ENCODE measurements at places on chromosomes 3 and 15.

GRCh38 chr15:73952913-73953750, 26.9 kb downstream of the LOXL1 start:
- no peak for DNase-seq

- DNase-seq, result no peak
Observed at GRCh38 chr3:129039271-129040038, 21.1 kb upstream of the GP9 start.

GRCh38 chr15:44545913-44546802, 9.2 kb downstream of the EIF3J start:
- no peak for DNase-seq

GRCh38 chr15:67148196-67148701, 82.8 kb downstream of the SMAD3 start:
- DNase-seq, result no peak

- no peak for DNase-seq
Observed at GRCh38 chr15:89487791-89488190, 8.6 kb downstream of the RHCG start.

- DNase-seq, result no peak
Observed at GRCh38 chr3:7307410-7307809, 446.5 kb downstream of the GRM7 start.

GRCh38 chr3:139353920-139354556, 10.2 kb downstream of the MRPS22 start:
- no peak for DNase-seq

DNA sequence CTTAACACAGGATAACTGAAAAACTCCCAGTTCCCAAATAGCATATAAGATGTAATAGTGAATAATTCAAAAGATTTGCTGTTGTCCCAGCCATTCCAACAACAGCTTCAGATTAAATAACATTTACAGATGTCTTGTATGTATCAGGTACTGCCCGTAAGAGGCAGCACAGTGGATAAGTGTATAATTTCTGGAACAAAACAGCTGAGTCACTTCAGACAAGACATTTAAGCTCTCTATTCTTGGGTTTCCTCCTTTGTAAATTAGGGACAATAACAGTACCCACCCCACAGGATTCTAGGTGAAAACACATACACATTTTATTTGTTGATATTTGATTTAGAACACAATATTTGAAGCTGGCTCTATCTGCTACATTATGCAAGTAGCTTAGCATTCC, 2.6 kb upstream of the WWTR1 start:
- DNase-seq, result no peak

GRCh38 chr15:35167675-35168074, 82.6 kb upstream of the NANOGP8 start:
- DNase-seq, result no peak

DNA sequence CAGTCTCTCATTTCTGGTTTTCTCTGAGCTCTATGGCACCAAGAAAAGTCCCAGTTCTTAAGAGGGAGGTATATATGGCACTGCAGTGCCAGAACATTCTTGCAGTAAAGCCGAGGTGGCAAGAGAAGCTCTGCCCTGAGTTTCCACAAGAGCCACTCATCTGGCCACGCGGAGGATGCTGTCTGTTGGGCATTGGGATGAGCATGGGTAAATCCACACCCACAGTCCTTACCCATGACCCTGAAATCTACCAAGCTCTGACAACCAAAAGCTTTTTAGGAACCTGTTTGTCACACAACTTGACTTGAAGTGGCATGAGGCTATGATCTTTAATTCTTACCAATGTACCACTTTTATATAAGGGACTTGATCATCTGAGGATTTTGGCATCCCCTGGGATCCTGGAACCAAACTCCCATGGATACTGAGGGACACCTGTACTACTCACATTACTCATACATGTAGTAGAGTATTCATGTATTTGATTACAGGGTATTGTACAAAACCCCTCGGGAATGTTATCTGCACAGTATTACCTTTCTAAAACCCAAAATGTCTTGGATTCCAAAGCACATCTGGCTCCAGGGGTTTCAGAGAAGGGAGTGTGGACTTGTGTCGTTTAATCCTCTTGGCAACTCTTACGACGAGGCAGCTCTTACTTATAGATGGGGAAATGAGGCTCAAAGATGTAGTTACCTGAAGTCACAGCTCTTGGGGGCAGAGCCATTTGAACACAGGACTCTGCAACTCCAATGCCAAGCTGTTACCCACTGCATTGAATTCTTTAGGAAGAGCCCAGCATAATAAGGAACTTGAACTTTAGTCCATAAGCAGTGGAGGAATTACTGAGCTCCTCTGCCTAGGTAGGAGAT, 8.8 kb downstream of the RPL32 start:
- no peak for DNase-seq

DNA sequence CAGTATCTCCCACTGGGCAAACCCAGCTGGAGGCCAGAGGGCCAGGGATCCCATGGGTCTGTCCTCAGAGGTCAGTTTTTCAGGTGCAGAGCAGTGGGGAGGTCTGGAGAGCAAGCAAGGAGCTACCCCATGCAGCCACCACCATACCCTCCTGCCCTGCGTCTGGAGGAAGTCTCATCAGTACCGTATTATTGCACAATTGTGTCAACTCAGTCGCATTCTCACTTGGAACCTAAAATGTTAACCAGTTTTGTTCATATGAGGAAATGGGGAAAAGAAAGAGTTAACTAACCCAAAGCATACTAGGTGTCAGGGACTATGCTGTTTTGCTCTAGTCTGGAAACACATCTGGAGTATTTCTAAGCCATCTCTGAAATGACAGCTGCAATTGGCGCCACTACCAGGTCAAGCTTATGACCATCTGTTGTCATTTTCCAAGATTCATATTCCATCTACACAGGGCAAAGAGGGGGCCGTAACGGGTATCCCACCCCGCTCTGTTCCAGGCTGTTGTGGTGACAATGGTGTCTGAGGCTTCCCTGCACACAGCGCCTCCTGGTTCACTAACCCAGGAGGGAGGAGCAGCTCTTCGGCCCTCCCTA, 16.9 kb upstream of the APBA2 start:
- DNase-seq, result no peak

DNA sequence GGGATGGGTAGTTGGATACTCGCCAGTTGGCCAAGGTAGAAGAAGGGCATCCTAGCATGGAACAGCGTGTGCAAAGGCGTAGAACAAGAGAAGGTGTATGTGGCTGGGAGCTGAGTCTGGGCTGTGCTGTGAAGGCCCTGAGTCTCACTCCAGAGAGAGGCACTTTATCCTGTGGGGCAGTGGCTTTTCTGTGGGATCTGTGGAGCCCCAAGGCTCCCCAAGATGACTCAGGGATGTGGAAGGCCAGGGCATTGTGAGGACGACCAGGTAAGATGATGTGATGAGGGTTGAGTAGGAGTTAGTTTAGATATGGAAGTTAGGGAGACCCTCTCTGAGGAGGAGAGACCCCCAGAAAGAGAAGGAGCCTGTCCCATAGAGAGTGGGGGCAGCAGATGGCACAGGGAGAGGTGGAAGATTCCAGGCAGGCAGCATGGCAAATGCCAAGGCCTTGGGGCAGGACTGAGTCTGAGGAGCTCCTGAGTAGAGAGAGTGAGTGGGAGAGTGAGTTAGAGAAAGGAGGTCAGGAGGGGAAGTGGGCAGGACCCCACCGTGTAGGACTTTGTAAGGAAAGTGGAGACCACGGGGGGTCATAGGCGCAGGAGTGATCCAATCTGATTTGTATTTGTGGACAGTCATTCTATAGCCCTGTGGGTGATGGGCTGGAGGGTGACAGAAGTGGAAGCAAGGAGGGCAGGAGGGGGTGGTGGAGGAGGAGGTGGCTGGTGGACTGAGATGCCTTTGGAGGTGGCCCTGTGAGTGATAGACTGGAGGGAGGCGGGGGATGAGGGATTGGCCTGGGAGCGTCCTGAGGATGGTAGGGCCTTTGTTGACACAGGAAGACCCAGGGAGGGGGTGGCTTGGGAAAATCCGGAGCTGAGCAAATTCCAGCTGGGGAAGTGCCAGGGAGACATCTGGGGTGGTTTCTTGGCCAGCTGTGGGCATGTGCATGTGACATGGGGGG, 50.3 kb downstream of the FBLN2 start:
- DNase-seq, result no peak

DNA sequence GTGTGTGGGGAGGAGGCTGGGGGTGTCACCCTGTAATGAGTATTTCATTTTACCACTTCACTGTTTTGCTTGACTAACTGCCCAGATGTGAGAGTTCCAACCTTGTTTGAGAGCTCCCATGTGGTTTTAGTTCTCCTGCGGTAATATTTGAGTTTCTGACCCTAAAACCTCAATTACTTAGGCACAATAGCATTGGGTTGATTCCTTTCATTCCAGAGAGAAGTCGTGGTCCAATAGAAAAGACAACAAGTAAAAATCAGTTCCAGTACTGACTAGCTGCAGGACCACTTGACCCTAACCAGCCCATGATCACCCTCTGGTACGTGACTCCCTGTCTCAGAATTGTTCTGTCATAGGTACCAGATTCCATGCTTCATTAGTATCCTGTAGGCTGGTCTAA, 630.4 kb downstream of the CADM2 start:
- DNase-seq, result no peak

DNA sequence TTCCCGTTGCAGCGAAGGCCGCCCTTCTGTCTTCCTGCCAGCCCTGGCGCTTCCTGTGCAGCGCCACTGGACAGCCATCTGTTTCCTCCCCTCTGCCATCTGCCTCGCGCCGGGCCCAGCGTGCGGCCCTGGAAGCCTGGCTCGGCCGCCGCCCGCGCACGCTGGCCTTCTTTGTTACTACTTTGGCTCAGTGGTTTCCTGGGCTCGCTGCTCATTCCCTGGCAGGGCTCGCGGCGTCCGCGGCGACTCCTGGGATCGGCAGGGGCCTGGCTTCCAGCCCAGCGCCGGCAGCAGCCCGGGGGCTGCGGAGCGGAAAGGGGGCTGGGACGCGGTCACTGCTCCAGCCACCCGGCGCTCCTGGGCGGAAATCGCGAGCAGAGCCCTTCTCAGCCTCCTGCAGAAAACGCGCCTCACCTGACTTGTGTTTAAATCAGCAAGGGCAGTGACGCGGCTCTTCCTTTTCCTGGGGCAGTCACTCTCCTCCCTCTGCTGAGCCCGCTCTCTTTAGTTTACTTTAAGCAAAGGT, 10.0 kb downstream of the CMTM7 start:
- DNase-seq, result peak; percentile 46

DNA sequence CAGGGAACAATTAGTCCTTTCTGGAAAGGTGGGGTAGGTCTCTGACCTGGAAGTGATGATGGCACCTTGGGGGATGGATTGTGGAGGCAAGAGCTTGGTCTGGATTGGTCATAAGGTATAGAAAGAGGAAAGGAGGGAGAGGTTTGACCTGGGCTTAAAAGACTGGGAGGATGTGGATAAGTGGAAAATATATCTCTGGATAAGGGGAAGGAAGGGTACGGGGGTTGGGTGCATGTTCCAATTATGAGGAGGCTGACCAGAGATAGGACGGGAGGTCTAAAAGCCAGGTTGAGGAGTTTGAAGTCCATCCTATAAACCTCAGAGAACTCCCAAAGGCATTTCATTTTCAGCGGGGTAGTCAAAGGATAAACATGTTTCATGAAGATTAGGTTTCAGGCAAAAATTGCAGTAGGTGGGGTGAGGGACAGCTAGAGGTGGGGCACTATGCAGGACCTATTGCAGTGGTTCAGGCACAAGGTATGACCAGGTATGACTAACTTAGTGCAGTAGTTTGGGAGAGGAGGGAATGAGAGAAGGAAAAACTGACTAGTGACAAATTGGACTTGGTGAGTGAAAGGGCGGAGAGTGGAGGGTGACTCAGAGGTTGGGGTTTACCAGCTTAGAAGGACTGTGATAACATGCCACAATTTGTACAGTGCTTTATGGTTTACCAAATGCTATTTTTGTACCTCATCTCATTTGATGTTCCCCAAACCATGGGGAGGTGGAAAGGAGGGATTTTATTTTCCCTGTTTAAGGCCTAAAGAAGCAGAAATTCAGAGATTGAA, 10.7 kb downstream of the PDE8A start:
- DNase-seq, result no peak

- no peak for DNase-seq
Observed at GRCh38 chr15:61681676-61682075, 378.6 kb downstream of the VPS13C start.

GRCh38 chr15:80660119-80660518, 35.0 kb upstream of the ABHD17C start:
- no peak for DNase-seq

DNA sequence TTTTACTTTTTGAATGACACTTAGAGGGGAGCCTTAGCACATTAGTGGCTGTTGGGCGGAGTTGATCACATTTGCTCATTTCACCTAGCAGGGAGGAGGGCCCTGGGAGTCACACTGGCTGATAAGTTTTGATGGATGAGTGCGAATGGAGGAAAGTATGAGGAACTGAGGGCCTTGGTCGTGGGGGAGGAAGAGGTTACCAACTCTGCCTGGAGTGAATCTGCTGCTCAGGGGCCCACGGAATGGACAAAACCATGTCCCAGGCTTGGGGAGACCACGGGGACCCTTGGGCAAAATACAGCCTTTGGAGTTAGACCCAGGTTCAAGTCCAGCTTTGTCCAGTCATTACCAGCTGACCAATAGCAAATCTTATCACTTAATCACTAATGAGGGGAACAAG, 5.1 kb upstream of the FLNB start:
- DNase-seq, result no peak

DNA sequence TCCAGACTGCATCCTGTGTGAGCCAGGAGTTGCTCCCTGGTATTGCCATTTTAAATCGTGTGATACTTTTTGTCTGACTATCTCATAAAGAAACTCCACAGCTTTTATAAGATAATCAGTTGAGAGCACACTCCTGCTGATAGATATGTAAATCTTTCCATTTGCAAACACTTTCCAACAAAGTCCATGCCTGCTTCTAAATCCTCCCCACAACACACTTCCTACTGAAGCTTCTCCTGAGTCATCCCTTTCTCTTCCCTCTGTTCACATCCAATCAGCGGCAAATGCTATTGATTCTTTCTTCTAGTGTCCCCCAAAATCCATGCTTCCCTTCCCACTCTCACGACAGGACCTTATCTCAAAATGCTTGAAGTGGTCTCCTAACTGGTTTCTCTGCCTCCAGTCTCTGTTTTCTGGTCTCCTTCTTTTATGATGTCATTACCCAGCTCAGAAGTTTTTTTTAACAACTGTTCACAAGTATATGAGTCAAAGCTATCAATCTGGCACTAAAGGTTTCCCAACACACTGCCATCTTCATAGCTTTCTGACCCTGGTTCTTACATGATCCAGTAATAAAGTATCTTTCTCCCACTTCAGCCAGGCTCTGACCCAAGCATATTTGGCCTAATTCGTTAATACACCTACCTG, 4.5 kb upstream of the WWTR1 start:
- no peak for DNase-seq

DNA sequence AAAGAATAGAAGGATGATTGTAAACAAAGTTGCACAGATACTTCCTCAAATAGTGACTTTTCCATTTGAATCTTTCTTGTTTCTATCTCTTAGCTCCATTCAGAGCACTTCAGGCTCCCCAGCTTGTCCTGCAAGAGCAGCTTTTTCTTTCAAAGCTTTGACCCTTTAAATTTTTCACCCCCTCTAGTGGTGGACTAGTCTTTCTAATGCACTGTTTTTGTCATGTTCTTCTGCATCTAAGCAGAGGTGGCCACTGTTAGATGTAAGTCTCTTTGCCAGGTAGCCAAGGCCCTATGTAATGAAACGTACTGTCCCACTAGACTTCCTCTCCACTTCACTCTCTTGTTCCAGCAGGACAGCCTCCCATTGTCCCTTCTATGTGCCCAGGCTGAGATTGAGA, 74.0 kb upstream of the MANF start:
- DNase-seq, result no peak

- DNase-seq, result no peak
Observed at GRCh38 chr3:98967758-98968157, 66.3 kb upstream of the DCBLD2 start.

- no peak for DNase-seq
Observed at GRCh38 chr3:59818033-59818918, 768.5 kb upstream of the CFAP20DC start.

Data from activated CD8-positive, alpha-beta memory T cell treated with anti-CD3 and anti-CD28 coated beads for 1 hour (primary cell).